ENCODE measurements at places on chromosomes 6 and 20.

- DNase-seq: no peak
These were observed 13.0 kb downstream of the E2F3 start for GRCh38 chr6:20414711-20415110.

GRCh38 chr20:53960579-53961272, 109.7 kb downstream of the BCAS1 start:
- no peak for DNase-seq

DNA sequence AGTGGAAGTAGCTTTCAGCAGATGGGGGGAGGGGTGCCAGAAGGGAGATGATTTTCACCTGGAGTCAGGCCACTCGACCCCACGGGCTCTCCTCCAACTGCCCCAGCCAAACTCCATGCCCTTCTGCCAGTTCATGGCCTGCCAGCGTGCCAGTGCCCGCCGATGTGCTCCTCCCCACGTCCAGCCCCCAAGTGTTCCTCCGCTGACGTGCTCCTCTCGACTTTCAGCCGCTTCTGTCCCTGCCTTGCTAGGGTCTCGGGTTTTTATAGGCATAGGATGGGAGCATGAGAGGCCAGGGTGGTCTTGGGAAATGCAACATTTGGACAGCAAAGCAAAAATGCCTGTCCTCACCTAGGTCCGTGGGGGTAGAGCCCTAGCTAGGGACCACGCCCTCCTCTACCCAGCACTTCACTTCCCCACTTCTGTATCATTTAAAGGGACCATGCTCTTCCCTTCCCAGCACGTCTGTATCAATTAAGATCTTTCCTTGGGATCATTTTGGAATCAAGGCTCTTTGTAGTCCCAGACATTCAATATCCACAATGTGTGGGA, 54.4 kb downstream of the PRND start:
- DNase-seq: no peak

DNA sequence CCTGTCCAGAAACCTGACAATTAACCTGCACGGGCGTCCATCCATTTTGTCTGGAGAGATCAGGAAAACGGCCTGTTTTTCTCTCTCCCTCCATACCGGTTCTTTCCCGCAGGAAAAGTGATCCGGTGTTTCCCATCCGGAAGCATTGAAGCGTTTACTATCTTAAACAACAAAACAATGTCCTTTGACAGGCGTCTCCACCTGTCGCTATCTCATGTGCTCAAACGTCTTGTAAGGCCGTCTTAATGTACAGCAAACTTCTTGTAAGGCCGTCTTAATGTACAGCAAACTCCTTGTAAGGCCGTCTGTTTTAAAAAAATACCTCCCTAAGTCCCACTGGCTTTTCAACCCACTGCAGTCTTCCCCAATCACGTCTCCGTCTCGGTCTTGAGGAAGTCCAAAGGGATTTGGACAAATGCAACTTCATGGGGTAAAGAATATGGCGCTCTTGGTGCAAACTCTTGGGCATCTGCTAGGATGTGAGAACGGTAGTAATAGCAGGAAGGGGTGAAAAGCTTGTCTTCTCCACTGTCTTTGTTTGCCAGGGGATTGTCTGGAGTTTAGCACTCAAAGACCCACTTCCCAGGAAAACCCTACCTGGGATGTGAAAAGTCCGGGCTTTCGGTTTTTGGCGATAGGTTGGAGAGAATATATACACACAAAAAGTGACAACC, 29.9 kb upstream of the TRIM27 start:
- no peak for DNase-seq

- no peak for DNase-seq
These were observed 646 bp upstream of the CPNE5 start for GRCh38 chr6:36839749-36840431.

- DNase-seq: no peak
These were observed 85.6 kb upstream of the PTPRK start for GRCh38 chr6:128605961-128606360.

GRCh38 chr6:169700296-169700695, 1.5 kb downstream of the WDR27 start:
- no peak for DNase-seq

- DNase-seq: no peak
These were observed 532.3 kb upstream of the MMS22L start for GRCh38 chr6:97815301-97815812.
